Mesothelial cell of epicardium (in vitro differentiated cells): ENCODE measurements at places on chromosomes 11 and 22. TPM values are rescaled to one million over a fixed set of nuclear protein-coding genes. Genes with fewer than 3 reads are reported as not detected.

GRCh38 chr11:110173811-110174644, 80.8 kb downstream of the ZC3H12C start:
- no peaks in the 10 kb centered on the region for H3K27me3 ChIP-seq
- H3K36me3 ChIP-seq, result peaks cover 3% of the 10 kb centered on the region
- no peak overlapping the region for H3K27ac ChIP-seq
- DNase-seq, result peak; percentile 81

GRCh38 chr11:22792497-22792896, 37.1 kb downstream of the SVIP start:
- H3K4me1 ChIP-seq, result peaks cover 28% of the 10 kb centered on the region
- H3K27me3 ChIP-seq, result no peaks in the 10 kb centered on the region
- no peak overlapping the region for H3K4me3 ChIP-seq

DNA sequence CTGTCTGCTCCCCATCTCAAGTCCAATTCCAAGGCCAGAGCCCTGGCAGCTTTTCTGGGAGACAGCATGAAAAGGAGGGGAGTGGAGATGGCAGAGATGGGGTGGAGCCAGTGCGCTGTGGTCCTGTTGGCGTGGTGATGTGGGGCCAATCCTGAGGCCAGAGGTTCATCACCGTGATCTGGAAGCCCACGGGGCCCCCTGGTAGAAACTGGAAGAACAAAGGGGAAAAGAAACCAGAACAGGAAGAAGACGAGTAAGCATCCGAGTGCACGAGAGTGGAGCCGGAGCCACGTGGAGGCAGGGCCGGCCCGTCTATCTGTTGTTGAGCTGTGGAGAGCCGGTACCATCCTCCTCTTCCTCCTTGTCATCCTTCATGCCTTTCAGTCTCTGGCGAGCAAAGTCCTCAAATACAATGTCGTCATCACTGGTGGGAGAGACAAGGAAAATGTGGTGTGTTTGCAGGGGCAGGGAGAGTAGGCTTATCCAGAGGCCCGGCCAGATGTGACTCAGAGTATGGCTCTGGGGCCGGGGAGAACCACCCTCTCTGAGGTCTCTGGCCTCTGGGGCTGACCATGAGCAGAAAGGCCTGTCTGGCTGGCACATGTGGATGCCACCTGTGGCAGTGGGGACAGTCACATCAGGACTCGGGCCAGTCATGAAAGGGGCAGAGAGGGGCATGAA, 25.4 kb downstream of the TPBGL start:
- DNase-seq, result no peak

DNA sequence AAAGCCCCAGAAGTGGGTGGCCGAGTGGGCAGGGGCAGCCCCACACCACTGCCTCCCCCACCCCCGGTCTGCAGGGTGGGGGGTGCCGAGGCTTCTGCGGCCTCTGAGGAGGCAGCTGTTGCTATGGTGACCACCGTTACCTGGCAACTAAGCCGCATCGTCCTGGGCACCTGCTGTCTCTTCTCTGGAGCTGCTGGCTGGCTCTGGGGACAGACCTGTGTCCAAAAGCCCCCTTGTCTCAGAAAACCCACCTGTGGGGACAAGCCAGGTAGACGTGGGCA, 79.9 kb upstream of the PRR5 start:
- peaks cover 2% of the 10 kb centered on the region for H3K4me1 ChIP-seq
- no peaks in the 10 kb centered on the region for H3K36me3 ChIP-seq
- peaks cover 35% of the 10 kb centered on the region for H3K27me3 ChIP-seq
- DNase-seq, result no peak
- no peak overlapping the region for H3K4me3 ChIP-seq

GRCh38 chr22:45208696-45208992, 32.0 kb downstream of the KIAA0930 start:
- peaks cover 41% of the 10 kb centered on the region for H3K4me1 ChIP-seq
- H3K36me3 ChIP-seq, result peaks cover 5% of the 10 kb centered on the region
- H3K4me3 ChIP-seq, result no peak overlapping the region

Gene SLC22A8
- not detected in 3 replicates for total RNA-seq
